ENCODE measurements at places on chromosomes 3 and 15. TPM values are rescaled to one million over a fixed set of nuclear protein-coding genes. Genes with fewer than 3 reads are reported as not detected.

DNA sequence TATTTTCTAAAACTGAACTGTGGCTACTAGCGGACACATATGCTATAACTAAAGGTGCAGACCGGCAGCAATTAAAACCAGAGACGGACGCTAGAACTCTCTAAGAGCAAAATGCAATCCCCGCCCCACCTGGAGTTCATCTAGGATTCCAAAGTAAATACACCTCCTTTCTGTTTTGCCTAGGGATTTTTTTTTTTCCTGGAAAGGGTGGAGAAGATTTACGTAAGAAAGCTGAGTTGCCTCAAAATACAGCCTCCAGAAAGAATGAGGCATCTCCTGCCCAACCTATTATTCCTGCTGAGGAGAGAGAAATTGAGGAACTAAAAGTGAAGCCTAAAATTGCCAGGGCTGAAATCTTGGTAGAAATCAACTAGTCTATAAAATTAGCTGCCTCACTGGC, 150.2 kb downstream of the TP63 start:
- DNase-seq, result no peak

Gene GUCA1C
- not detected for polyA plus RNA-seq

- DNase-seq, result no peak
Measured at GRCh38 chr3:146128179-146128578, 32.8 kb downstream of the PLOD2 start.

Gene WDR93
- 0.14 TPM for polyA plus RNA-seq

GRCh38 chr15:22778796-22779195, 7.6 kb upstream of the NIPA1 start:
- DNase-seq, result no peak

DNA sequence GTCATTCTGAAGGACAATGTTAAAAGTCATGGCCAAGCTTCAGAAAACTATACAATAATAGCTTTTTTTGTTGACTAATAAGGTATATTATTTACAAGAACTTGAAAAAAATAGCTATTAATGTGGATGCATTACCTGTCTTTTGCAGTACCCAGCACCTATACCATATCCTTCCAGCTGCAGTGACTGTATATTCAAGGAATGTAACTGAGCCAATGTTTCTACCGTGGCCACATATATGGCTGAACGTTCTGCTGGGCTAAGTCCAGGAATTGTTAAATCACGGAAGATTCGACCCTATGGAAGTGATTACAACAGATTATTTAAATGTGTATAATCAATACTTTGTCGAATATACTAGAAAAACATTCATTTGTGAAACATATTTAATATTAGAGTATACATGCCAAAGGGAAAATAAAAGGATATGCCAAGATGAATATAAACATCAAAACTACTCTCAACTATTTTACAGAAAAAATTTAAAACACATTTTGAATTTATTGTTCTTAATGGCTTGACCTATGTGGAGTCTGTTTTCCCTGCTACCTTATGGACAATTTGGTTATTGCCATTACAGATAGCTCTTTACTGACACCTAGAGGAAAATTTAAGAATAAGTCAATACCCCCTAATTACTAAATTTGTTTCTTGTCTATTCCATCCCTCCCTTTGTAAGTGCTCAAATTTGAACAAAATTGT, 17.6 kb downstream of the ACAD11 start:
- peak; percentile 31 for DNase-seq

DNA sequence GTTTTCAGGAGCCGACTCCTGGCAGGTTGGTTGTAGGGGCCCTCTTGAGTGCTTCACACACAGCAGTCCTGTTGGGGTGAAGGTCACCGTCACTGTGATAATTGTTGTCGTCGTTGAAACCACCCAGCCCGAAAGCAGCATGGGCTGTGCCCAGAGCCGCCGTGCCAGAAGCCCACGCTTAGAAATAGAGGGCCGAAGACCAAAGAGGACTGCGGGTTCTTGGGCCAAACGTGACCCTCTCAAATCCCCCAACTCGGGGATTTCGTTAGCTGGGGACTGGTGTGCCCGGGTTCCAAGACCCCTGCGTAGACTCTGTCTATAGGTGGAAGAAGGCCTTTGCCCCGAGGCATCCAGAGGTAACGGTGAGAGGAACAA, 7.5 kb upstream of the ADAMTS17 start:
- no peak for DNase-seq

Gene ATP13A5
- 0.88 TPM for polyA plus RNA-seq

GRCh38 chr3:196872316-196872715, 4.6 kb downstream of the SENP5 start:
- no peak for DNase-seq

Gene SAMMSON
- not detected for polyA plus RNA-seq

Gene INTS14
- 23.8 TPM for polyA plus RNA-seq

Gene WDR48
- polyA plus RNA-seq, result 37.3 TPM

DNA sequence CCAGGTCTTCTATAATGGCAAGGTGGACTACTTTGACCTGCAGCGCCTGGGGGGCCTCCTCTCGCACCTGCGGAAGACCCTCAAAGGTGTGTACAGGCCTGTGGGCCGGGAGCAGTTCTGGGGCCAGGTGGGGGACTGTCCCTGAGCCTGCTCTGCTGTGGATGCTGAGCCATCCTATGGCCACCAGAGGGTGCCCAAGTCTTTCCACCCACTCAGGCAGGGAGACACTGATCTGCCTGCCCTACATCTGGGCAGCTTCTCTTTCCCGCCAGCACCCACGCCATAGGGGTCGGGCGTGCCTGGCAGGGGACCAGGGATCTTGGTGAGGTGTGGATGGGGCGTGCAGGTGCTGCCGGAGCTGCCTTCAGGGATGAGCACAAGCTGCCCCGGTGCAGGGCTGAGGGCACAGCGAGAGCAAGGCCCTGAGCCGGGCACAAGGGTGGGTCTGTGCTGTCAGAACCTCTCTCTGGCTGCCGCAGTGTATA, 14.1 kb downstream of the RNF123 start:
- DNase-seq, result no peak

DNA sequence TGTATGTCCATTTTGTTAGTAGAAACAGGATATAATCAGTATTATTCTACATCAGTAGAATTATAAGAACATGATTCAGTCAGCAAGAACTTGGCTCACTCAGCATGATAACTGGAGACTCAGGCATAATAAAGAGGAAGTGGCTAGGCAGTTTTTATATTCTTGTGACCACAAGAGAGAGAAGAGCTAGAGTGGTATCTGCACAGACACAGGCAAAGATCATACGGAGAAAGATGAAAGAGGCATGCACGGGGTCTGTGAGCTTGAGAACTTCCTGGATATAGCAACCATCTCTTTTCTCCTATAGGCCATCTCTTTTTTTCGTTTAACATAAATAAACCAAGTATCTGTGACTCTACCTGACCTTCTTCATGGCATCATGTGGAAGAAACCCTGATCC, 46.8 kb downstream of the MYO5A start:
- DNase-seq, result no peak

Gene CDHR4
- polyA plus RNA-seq, result not detected

DNA sequence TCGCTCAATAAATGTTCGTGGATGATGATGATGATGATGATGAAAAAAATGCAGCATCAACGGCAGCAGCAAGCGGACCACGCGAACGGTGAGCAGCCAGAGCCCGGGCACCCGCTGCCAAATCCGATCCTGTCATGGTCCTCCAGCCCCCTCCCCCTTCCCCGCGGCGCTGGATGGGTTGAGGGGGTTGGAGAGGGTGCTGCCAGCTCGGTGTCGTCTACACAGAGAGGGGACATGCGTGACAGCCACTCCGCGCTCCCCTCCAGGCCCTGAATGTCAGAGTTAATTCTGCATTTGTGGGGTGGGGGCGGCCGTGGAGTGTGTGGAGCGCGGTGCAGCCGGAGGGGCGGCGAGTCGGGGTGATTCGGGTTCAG, 722 bp downstream of the CACNA1D start:
- DNase-seq, result no peak

DNA sequence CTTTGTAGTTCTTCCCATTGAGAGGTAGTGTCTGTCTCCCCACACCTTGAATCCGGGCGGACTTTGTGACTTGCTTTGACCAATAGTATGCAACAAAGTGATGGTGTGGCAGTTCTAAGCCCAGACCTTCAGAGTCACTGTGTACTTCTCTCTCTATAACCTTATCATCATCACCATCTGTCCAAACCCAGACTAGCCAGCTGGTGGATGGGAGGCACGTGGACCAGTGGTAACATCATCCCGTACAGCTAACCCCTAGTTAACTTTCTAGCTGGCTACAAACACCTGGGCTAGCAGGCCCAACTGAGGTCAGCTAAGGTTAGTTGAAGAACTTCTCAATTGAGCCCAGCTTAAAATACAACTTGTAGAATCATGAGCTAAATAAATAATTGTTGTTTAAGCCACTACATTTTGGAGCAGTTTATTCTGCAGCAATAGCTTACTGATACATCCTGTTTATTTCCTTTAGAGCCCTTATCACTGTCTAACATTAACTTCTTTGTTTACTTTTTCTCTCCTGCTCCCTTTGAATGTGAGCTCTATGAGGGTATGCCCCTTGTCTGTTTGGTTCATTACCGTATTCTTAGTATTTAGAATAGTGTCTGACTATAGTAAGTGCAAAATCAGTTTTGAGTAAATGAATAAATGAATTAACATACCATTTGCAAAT, 11.5 kb upstream of the CCR9 start:
- no peak for DNase-seq

DNA sequence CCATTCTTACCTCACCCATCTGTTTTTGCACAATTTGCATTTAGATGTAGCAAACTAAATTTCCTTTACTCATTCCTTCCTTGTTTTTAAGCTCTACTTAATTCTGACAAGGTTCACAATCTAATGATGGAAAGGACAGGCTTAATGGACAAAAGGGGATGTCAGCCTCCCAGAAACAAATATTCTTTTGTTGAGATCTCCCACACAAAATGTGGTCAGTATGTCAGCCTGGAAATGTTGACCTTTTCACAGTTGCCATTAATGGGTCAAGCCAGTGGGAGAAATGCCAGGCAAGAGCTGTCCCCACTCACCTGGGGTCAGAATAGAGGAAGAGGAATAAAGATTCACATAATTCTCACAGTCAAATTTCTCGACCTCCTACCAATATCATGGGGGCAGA, 27.0 kb downstream of the WWTR1 start:
- DNase-seq, result no peak

- DNase-seq, result no peak
Measured at GRCh38 chr3:112411425-112411824, 78.5 kb downstream of the CD200 start.

GRCh38 chr3:38453075-38453912, at the start of gene ACVR2B:
Gene ACVR2B, plus strand, starts transcription at chr3:38453890. Its CDS starts 433 bp downstream, at chr3:38454323.
- DNase-seq, result peak; percentile 88

Gene GRAMD1C
- 1.7 TPM for polyA plus RNA-seq

Gene CAPN3
- polyA plus RNA-seq, result 544 TPM

GRCh38 chr3:16838561-16838960, 46.2 kb upstream of the PLCL2 start:
- no peak for DNase-seq

DNA sequence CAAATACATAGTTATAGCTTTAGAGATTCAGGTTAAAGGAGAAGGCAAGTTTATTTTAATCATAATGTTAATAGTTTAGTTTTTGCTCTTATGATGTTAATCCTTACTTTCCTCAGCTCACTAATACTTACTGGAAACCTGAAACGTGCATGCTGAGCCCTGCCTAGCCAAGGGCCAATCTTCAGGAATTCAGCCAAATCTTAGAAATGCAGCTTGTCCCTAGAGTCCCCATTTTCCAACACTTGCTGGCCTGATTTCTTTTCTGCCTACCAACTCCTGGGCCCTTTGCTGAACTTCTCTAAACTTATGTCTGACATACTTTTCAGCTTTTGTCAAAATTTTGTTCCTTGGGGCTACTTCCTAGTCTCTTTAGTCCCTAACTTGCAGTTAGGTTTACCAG, 22.8 kb downstream of the BCHE start:
- no peak for DNase-seq

Gene SENP8
- 5.7 TPM for polyA plus RNA-seq

DNA sequence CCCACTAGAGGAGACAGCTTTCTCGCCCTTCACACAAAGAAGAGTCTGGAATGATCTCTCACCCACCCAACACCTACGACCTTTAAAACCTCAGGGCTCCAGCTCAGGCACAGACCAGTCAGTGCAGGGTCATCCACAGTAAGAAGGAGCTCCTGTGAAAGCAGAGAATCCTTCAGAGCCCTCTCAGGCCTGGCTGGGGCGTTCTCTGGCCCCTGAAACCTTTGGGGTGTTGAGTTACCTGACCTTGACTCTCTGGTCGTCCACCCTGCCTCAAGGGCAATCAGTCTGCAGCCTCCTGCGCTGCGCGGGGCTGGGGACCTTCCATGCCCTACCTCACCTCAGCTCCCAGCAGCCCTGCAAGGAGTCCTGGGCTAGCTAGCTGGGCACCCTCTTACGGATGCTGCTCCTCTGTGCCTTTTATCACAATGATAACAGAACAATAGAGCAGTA, 106.2 kb downstream of the ADCY5 start:
- no peak for DNase-seq

- no peak for DNase-seq
Measured at GRCh38 chr3:179149951-179150350, 1.8 kb downstream of the PIK3CA start.

GRCh38 chr3:114022145-114022802, 34.1 kb downstream of the CCDC191 start:
- DNase-seq, result no peak

Gene GOLGA6L7
- not detected for polyA plus RNA-seq

Gene SLC9C1
- 0.10 TPM for polyA plus RNA-seq

Gene GNAT1
- 0.37 TPM for polyA plus RNA-seq

Measured in hindlimb muscle (tissue), 1 donor.